EL (cell line): ENCODE measurements at places on chromosomes 7 and 10.

- DNase-seq: no peak
These were observed 309.0 kb downstream of the GPAM start for GRCh38 chr10:111874576-111874975.

GRCh38 chr10:126972635-126973414, 67.6 kb downstream of the DOCK1 start:
- peak; percentile 94 for DNase-seq

GRCh38 chr7:81839708-81840369, 70.0 kb upstream of the HGF start:
- no peak for DNase-seq

DNA sequence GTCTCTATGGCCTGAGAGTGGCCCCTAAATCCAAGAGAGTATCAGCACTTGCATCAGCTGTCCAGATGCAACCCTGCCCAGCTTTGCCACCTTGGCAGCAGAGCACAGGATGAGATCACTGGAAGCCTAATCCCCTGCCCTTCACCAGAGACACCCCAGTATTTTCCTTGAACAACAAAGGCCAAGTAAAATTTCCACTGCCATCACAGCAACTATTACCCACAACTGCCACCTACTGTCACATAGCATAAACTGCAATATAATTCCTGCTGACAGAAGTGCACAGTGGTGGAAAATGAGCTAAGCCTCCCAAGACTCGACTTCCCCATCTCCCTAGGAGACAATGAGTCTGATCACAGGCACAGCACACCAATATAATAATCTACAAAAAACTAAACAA, 462.8 kb upstream of the ZWINT start:
- no peak for DNase-seq

DNA sequence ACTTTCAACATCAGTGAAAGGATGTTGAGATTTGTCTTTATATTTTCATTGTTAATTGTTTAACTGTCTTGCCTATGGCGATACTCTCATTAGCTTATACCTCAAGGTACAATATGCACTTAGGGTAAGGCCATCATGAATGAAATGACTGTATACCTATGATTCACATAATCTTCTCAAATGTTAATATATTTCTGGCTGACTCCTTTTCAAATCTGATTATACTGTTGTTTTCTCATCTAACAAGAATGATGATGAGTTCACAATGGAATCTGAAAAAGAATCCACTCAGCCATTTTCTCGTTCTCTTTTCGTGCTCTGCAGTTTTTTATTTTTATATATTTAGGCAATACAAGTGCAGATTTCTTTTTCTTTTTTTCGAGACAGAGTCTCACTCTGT, 159.1 kb downstream of the ARHGAP12 start:
- DNase-seq: peak; percentile 79

GRCh38 chr7:144649120-144649519, 186.7 kb downstream of the TPK1 start:
- no peak for DNase-seq

DNA sequence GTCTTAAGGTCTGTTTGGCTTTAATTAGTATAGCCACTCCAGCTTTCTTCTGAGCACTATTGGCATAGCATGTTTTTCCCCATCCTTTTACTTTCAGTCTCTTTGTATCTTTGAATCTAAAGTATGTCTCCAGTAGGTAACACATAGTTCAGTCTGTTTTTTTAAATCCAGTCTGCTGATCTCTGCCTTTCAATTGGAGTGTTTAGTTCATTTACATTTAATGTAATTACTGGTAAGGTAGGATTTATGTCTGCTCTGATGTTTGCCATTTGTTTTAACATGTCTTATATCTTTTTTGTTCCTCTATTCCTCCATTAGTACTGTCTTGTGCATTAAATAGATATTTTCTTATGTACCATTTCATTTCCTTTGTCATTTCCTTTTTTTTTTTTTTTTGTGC, 72.5 kb downstream of the EXOC6 start:
- DNase-seq: no peak

DNA sequence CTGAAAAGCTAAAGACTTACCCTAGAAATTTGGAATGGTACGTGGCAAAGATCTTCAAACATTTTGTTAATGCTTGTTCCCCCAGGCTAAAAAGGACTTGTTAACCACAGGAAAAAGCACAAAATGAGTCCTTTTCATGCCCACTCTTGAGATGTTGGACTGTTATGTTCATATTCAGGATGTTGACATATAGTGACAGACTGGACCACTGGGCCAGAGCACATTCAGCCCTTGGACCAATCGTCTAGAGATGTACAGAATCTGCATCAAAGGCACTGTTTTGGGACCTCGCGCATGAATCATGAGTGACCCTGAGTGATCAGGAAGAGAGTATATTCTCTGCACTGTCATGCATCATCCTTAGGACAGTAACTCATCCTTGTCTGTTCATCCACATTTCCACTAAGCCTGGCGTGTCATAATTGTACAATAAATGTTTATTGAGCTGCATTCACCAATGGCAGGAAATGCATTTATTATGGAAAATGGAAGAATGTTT, 25.3 kb downstream of the TARP start:
- DNase-seq: no peak

- peak; percentile 83 for DNase-seq
These were observed 44.9 kb downstream of the SMURF1 start for GRCh38 chr7:99098824-99099498.

GRCh38 chr10:102347236-102347828, 48.2 kb upstream of the NFKB2 start:
- DNase-seq: peak; percentile 37
